ENCODE measurements at places on chromosomes 5 and 9.

- no peak for DNase-seq
Measured at GRCh38 chr5:172530406-172530805, 76.1 kb upstream of the SH3PXD2B start.

- no peak for DNase-seq
Measured at GRCh38 chr9:107566611-107567061, 77.1 kb upstream of the KLF4 start.

GRCh38 chr5:144205141-144205551 is 34.5 kb downstream of the KCTD16 start:
- peak; percentile 51 for DNase-seq

- DNase-seq, result no peak
Measured at GRCh38 chr5:152271420-152271819, 133.7 kb downstream of the NMUR2 start.

- DNase-seq, result no peak
Measured at GRCh38 chr5:124352312-124352711, 394.1 kb downstream of the ZNF608 start.

DNA sequence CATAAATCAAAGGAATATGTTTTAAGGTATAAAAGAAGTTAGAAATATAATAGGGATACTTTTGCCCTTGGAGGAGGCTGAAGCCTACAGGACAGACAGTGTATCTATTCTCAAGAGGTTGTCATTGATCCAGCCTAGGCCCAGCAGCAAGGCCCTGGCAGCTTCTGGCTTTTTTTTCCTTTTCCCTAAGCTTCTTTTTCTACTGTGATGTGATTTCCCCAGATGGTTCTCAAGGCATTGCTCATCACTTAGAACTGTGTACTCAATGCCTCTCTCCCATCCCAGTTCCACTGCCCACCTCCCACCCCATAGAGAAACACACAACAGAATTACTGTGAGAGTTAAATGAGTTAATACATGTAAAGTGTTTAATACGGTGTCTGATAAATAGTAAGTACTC is 88.6 kb downstream of the SLC44A1 start:
- no peak for DNase-seq

DNA sequence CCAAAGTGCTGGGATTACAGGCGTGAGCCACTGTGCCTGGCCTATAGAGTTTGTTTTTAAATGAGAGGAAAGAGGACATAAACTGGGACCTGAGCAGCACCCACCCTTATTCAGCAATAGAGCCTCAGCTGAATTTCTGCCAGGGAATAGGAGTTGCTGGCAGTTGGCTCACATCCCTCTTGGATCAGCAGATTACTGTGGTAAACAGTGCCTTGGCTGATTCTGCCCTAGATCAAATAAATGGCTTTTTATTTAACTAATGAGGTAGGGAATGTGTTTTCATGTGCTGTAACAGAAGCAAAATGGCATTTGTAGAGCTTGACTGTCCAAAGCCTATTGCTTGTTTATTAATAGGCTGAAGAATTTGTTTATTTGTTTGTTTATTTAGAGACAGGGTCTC is 2.1 kb downstream of the ARHGEF37 start:
- no peak for DNase-seq

GRCh38 chr5:98349251-98349989 is 424.0 kb upstream of the RGMB start:
- peak; percentile 90 for DNase-seq

GRCh38 chr9:87886933-87887505 is 4.3 kb downstream of the SPATA31E1 start:
- DNase-seq, result no peak

- no peak for DNase-seq
Measured at GRCh38 chr9:90502134-90502533, 140.5 kb downstream of the DIRAS2 start.

GRCh38 chr5:120254385-120254784 is 209.7 kb upstream of the PRR16 start:
- DNase-seq, result no peak

GRCh38 chr5:14767735-14768507 is 103.4 kb downstream of the OTULIN start:
- no peak for DNase-seq

DNA sequence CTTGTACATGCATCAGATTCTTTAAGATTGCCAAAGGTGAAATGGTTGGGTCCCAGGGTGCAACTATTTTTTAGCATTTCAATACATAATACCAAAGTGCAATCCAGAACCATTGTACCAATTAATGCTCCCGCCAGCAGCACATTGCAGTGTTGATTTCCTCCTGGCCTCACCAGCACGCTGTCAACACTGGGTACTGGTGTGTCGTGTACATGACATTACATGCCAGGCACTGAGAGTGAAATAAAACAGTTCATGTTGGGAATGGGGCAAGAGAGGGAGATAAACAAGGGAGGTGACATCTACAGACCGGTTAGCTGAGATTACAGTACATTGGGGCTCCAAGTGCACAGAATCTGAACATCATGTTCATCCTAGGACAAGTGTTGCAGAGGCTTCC is 37.8 kb downstream of the HMGCS1 start:
- no peak for DNase-seq

DNA sequence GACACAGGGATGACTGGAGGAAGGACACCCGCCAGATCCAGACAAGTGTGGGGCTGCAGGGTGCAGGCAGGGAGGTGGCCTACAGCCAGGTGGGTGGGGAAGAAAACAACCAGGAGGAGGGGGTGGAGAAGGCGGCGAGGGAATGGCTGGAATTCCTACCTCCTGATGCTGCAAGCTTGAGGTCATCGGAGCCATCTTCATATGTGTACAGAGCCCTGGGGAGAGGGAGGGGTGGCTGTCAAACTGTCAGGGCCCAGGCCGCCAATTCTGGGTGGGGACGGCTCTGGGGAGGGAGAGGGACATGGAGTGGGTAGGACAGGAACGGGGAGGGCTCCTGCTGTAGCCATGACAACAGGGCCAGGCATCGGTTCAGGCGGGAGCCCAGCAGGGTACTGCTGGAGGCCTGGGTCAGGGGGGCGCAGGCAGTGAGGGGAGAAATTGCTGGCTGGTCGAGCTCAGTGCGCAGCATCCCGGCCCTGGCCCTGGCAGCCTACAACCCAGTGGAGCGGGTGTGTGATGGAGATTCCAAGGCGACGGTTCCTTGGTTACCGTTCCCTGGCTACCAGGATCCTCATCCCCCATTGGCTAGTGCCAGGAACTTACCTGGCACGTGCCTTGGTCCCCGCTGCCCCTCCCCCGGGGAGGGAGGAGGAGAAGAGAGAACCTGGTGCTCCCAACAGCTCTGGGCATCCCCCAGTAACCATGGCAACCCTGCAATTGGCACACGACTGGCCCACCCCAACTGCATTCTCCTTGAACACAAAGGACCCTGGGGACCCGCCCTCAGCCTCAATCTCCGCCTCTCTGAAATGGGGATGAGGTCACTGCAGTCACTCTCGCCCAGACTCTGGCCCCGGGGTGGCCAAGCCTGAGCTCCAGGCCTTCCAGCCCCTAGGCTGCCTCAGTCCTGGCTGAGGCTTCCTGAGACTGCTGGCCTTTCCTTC is 4.5 kb downstream of the DBN1 start:
- peak; percentile 75 for DNase-seq

- DNase-seq, result peak; percentile 15
Measured at GRCh38 chr5:43772764-43773477, 169.9 kb downstream of the NNT start.

DNA sequence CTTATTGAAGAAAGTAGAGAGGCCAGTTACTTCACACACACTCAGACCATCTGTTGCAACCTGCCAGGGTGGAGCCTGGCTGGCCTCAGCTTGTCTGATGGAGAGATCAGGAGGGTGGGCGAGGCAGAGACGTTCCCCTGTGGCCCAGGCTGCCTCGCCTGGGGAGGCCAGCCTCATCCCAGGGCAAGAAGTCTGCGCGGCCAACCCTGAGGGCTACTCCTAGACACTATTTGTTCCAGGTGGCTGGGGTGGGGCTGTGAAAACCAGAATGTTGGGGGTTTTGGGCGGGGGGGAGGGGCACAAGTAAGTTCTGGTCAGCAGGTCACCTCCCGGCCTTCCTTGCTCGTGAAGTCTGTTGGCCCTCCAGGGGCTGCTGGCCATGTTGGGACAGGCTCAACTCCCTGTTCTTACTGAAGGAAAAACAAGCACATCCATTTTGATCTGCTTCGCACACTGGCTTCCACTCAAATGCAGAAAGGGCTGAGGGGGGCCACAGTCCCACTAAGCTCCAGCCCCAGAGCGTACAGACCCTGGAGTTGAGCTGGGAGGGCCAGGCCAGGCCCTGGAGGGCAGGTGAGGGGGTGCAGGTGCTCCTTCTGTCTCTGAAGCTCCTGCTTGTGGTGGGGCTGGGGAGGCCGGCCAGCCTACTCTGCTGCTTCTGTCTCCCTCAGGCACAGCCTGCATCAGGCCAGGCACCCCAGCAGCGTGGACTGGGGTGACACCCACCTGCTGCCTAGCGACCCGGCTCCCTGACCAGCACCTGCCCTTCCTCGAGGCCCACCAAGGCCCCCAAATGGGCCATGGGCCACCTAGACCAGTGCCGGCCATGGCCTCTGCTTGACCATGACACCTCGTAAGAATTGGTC is 46.6 kb downstream of the SECISBP2 start:
- DNase-seq, result no peak

DNA sequence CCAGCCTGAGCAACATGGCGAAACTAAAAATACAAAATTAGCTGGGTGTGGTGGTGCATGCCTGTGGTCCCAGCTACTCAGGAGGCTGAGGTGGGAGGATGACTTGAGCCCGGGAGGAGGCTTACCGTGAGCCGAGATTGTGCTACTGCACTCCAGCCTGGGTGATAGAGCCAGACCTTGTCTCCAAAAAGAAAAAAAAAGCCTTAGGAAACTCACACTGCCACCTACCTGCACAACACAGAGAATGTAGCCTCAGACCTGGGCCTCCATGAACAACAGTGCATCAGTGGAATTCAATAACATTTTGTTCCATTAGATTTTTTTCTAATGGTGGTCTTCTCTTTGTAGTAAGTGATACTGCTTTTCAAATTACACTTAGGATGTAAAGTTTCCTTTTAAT is 63.8 kb upstream of the RARS1 start:
- DNase-seq, result no peak

- DNase-seq, result no peak
Measured at GRCh38 chr5:126538579-126538978, 56.4 kb downstream of the ALDH7A1 start.

DNA sequence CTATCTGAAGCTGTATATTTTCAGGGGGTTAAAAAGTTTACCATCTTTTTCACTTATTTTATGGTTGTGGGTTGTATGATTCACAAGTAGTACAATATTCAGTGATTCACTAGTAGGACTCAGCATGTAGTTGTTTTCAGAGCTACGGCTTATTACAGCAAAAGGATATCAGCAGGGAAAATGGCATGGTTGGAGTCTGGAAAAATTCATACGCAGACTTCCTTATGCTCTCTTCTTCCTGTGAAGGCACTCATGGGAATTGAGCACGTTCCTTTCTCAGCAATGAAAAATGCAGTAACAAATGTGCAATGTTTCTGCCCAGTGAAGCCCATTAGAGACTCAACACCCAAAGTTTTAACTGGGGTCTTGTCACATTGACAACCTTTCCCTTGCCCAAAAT is 250.5 kb downstream of the KCNN2 start:
- no peak for DNase-seq

- DNase-seq, result peak; percentile 69
Measured at GRCh38 chr9:100575765-100576386, 2.0 kb upstream of the CAVIN4 start.

DNA sequence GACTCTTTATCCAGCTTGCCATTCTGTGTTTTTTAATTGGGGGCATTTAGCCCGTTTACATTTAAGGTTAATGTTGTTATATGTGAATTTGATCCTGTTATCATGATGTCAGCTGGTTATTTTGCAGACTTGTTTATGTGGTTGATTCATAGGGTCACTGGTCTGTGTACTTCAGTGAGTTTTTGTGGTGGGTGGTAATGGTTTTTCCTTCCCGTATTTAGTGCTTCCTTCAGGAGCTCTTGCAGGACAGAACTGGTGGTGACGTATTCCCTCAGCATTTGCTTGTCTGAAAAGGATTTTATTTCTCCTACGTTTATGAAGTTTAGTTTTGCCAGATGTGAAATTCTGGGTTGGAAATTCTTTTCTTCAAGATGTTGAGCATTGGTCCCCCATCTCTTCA is 381.1 kb downstream of the MAN2A1 start:
- no peak for DNase-seq

DNA sequence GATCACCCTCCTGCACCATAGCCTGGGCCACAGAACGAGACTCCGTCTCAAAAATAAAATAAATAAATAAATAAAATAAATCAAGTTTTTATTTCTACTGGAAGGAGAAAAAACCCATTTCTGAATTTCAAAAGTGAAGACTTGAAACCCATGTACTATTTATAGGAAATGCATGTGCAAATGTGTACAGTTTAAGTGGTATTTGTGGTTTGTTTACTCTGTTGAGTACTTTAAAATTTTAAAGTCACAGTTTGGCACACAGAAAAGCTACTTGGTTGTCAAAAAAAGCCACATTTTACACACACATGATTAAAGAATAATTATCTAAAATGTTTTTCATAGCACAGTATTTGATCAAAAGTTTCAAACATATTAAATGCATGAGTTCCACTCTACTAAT is 43.6 kb downstream of the NR3C1 start:
- no peak for DNase-seq

Measured in HFFc6 (cell line).